CD8-positive, alpha-beta memory T cell (primary cell): ENCODE measurements at places on chromosomes 11 and 22. TPM values are rescaled to one million over a fixed set of nuclear protein-coding genes. Genes with fewer than 3 reads are reported as not detected.
A peak's percentile ranks its signal among the peaks of the same experiment; 100 is the strongest.

Gene OR51B4
- not detected for polyA plus RNA-seq

Gene GUCY1A2
- not detected for polyA plus RNA-seq

Gene FOLR1
- not detected for polyA plus RNA-seq

Gene CD81
- 107 TPM for polyA plus RNA-seq

Gene RAG1
- polyA plus RNA-seq: 0.35 TPM

Gene MMP12
- not detected for polyA plus RNA-seq

Gene HDHD5
- polyA plus RNA-seq: 53.5 TPM

- no peak for DNase-seq
Observed at GRCh38 chr11:71431271-71431670, 16.9 kb downstream of the DHCR7 start.

- no peak for DNase-seq
Observed at GRCh38 chr11:32817181-32817851, 12.4 kb upstream of the PRRG4 start.

DNA sequence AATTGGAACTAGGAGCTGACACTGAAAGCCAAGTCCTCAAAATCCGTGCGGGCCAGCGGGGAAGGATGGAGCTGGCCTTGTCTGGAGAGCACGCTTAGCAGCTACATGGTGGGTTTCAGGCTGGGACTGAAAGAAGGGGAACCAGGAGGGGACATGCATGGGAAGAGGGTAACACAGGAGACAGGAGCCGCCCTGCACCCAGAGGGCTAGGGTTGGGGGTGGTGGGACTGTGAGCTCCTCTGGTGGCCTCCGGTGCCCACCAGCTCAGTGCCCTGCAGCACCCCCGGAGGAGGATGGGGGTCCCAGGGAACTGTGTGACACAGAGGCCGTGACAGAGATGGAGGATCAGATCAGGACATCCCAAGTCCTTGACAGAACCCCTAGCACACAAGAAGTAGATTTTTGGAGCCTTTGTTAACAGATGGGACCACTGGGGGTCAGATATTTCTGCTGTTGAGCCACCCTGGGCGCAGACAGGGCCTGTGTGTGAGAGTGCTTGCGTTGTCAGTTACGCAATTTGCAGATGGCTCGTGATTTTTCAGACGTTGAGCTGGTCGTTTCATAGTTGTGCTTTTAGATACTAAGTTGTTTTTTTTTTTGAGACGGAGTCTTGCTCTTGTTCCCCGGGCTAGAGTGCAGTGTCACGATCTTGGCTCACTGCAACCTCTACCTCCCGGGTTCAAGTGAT, 21.3 kb upstream of the GRAMD4 start:
- DNase-seq: no peak

- DNase-seq: no peak
Observed at GRCh38 chr11:72338741-72339140, 94.8 kb upstream of the PHOX2A start.

- DNase-seq: no peak
Observed at GRCh38 chr11:36451045-36451444, 59.0 kb downstream of the TRAF6 start.

DNA sequence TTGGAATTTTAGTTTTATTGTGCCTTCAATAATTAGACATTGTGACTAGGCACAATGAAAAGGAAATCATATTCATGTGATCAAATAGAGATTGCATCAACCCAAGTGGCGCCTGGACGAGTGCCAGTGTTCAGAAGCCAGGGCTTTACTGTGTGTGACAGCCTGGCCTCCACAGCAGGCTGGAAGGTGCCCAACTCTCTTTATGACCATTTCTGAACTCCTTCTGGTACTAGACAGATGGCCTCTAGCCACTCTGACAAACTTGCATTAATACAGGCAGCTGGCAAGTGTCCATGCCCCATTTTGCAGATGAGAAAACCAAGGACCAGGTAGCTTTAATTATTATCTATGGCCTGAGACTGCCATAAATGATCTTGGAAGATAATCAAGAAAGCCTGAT, 8.3 kb upstream of the POU2AF1 start:
- DNase-seq: no peak

DNA sequence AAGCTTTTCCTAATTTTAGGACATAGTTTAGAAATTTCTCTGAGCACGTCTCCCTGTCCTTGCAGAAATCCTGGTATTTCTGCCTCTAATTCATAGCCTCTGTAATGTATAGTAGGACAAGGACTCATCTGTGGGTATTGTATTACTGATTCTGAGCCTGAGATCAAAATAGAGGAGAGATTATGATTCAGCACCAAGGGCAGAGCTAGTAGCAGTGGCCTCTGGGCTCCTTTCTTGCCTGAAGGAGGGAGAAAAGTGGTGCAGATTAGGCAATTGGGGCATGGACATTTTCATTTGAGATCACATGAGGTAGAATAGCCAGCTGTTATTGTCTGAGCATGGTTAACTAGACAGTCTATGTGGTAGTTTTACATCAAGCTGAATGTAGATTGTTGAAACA, 2.8 kb downstream of the MADD start:
- DNase-seq: no peak

DNA sequence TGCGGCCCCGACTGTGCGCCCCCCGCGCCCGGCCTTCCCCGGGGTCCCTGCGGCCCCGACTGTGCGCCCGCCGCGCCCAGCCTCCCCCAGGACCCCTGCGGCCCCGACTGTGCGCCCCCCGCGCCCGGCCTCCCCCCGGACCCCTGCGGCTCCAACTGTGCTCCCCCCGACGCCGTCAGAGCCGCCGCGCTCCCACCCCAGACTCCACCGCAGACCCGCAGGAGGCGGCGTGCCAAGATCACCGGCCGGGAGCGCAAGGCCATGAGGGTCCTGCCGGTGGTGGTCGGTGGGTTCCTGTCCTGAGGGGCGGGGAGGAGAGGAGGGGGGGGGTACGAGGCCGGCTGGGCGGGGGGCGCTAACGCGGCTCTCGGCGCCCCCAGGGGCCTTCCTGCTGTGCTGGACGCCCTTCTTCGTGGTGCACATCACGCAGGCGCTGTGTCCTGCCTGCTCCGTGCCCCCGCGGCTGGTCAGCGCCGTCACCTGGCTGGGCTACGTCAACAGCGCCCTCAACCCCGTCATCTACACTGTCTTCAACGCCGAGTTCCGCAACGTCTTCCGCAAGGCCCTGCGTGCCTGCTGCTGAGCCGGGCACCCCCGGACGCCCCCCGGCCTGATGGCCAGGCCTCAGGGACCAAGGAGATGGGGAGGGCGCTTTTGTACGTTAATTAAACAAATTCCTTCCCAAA, 3.1 kb downstream of the DRD4 start:
- no peak for DNase-seq

- DNase-seq: no peak
Observed at GRCh38 chr11:19938169-19938856, 222.0 kb downstream of the DBX1 start.

DNA sequence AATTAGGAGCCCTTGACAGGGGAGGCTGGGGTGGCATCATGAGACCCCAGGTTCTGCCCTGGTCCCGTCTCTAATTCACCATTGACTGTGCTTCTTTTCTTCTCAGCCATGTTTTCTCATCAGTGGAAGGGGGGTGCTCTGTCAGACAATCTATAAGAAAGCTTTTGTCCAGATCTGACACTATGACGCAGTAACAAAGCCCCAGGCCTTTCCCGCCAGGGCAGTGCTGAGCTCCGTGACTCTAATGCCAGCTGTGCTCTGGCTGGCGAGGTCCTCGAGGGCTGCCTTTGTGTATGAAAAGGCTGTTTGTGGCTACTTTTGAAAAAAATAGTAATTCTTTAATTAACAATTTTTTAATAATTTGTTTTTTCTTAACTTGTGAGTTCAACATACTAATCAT, 3.2 kb downstream of the CD6 start:
- no peak for DNase-seq

- no peak for DNase-seq
Observed at GRCh38 chr11:87603887-87604286, 566.2 kb downstream of the TMEM135 start.

- DNase-seq: no peak
Observed at GRCh38 chr22:41876275-41876674, 38.6 kb downstream of the SHISA8 start.

DNA sequence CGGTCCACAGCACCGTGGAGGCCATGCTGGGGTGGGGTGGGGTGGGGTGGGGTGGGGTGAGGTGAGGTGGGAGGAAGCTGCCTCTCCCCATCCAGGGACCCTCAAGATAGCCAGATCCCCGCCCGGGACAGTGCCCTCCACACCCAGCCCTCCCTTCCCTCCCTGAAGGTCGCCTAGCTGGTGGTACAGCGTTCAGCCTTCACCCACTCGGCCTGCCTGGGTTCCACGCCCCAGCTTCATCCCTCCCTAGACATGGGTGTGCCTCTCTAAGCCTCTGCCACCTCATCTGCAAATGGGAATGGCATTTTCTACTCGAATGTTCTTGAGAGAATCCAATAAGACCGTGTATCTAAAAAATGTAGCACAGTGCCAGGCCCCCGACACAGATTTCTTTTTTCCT, 17.8 kb downstream of the KCTD17 start:
- no peak for DNase-seq

GRCh38 chr11:86919557-86920210, 35.5 kb downstream of the FZD4 start:
- DNase-seq: no peak

- no peak for DNase-seq
Observed at GRCh38 chr11:64276653-64277431, 7.6 kb downstream of the BAD start.

DNA sequence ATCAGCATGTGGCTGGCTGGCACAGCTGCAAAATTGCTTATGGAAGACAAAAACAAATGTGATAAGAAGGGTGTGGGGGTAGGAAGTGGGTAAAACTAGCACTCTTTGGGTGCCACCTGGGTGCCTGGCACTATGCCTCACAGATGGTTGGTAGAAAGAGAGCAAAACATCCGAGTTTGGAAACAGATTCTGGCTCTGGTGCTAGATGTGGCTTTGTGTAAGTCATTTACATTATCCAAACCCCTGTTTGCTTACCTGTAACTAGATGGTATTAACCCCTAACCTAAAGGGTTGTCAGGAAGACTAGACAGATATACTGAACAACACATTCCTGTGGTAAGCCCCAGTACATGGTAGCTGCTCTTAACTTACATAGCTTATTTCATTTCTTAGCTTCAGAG, 905.6 kb downstream of the DLG2 start:
- no peak for DNase-seq

- peak; percentile 17 for DNase-seq
Observed at GRCh38 chr11:59102259-59102765, 4.7 kb upstream of the FAM111B start.

DNA sequence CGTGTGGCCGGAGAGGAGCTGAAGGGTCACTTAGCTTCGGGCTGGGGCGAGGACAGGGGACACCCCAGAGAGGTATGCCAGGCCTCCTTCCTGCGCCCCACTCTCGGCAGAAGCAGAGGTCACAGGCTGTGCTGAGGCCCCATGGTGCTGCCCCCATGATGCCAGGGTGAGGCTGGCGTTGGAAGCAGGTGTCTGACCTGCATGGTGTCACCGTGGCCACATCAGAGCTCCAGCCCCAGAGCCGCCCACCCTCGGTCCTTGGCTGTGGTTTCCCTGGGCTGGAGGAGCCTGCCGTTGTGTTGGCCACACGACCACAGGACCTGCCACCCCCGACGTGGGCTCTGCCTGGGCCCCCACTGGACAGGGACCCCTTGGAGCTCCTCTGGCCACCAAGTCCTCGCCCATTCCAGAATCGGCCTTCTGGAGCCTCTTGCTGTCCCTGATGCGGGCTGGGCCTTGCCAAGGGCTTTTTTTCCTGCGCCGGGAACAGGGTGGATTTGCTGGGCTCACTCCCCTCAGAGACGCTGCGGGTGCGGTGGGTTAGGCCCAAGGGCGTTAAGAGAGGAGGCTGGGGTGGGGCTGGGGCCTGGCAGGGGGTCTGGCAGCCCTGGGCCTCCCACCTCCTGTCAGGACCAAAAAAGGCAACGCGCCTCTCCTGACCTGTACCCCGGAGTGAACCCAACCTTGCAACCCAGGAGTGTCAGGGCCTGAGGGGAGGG, 8.2 kb upstream of the TSSC4 start:
- no peak for DNase-seq
